Fibroblast of lung (primary cell): ENCODE measurements at places on chromosomes 2 and 18.
A peak's percentile ranks its signal among the peaks of the same experiment; 100 is the strongest.

GRCh38 chr2:118672571-118673158 lies 174.8 kb downstream of the EN1 start:
- DNase-seq: peak; percentile 45
- H3K27me3 ChIP-seq: no peaks in the 10 kb centered on the region
- H3K27ac ChIP-seq: no peak overlapping the region
- no peak overlapping the region for H3K4me3 ChIP-seq

DNA sequence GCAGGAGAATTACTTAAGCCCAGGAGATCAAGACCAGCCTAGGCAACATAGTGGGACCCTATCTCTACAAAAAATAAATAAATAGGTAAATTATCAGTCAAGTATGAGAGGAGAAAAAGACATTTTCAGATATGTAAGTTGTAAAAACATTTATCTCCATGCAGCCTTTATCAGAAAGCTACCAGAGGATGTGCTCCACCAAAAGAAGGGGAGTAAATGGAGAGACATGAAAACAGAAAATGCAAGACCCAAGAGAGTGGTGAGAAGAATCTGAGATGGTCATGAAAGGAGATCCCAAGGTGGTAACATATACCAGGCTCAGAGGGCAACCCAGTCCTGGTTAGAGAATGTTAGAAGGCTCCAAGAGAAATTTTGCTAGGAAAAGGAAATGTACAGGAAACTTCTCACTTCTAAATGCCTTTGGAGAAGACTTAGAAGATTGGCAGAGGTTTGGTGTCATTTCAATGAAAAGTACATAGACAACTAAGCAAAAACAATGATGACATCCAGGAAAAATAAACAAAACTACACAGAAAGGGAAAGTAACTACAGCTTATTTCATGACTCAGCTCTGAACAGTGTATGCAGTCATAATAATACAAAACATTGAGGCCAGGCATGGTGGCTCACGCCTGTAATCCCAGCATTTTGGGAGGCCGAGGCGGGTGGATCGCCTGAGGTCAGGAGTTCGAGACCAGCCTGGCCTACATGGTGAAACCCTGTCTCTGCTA lies 19.5 kb downstream of the CIB4 start:
- DNase-seq: peak; percentile 49
- H3K27ac ChIP-seq: no peak overlapping the region
- H3K4me3 ChIP-seq: no peak overlapping the region
- peaks cover 7% of the 10 kb centered on the region for H3K27me3 ChIP-seq
- no peaks in the 10 kb centered on the region for H3K36me3 ChIP-seq

DNA sequence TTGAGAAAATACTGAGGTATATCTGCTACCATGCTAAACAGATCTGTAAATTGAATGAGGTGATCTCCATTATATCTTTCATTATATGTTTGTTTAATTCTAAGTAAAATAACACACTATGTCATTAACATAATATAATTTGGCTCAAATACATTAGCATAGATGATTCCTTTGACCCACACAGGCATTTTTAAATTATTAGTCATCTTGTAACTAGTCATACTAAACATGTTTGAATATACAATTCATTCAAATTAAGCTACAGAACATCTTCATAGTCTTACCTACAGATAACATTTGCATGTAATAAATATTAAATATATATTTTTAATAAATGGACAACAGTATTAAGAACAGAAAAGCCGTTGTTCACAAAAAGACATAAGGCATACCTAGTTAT lies 52.7 kb upstream of the KYNU start:
- H3K27me3 ChIP-seq: no peaks in the 10 kb centered on the region
- DNase-seq: peak; percentile 34
- no peaks in the 10 kb centered on the region for H3K4me1 ChIP-seq
- H3K27ac ChIP-seq: no peak overlapping the region
- no peaks in the 10 kb centered on the region for H3K36me3 ChIP-seq

GRCh38 chr2:68878071-68878711 lies 7.0 kb upstream of the BMP10 start:
- H3K27me3 ChIP-seq: peaks cover 2% of the 10 kb centered on the region
- no peak overlapping the region for H3K27ac ChIP-seq
- no peak overlapping the region for H3K4me3 ChIP-seq
- DNase-seq: peak; percentile 75
- no peaks in the 10 kb centered on the region for H3K4me1 ChIP-seq

GRCh38 chr2:21301871-21302455 lies 178.2 kb downstream of the TDRD15 start:
- no peaks in the 10 kb centered on the region for H3K36me3 ChIP-seq
- no peaks in the 10 kb centered on the region for H3K4me1 ChIP-seq
- no peak overlapping the region for H3K27ac ChIP-seq
- DNase-seq: no peak

DNA sequence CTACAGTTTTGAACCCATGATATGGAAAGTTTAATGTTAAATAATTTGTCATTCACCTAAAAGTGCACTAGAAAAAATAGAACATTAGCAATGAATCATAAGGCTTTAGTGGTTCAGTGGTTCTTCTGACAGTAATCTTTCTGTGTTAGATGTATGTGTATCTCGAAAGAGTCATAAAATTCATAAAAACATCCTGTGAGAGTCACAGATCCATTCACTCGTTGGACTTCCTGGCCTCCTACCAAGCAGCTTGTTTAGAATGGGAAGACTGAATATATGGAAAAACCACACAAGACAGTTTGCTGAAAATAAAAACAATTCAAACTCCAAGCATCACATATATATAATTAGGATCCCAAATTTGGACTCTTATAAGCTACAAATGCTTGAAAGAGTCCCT lies 34.8 kb downstream of the ADNP2 start:
- H3K4me3 ChIP-seq: no peak overlapping the region
- no peaks in the 10 kb centered on the region for H3K27me3 ChIP-seq
- peaks cover 7% of the 10 kb centered on the region for H3K36me3 ChIP-seq

GRCh38 chr2:144032566-144032965 lies 487.4 kb downstream of the ZEB2 start:
- H3K36me3 ChIP-seq: no peaks in the 10 kb centered on the region
- no peak overlapping the region for H3K27ac ChIP-seq
- H3K27me3 ChIP-seq: no peaks in the 10 kb centered on the region
- no peak overlapping the region for H3K4me3 ChIP-seq
- DNase-seq: peak; percentile 6

DNA sequence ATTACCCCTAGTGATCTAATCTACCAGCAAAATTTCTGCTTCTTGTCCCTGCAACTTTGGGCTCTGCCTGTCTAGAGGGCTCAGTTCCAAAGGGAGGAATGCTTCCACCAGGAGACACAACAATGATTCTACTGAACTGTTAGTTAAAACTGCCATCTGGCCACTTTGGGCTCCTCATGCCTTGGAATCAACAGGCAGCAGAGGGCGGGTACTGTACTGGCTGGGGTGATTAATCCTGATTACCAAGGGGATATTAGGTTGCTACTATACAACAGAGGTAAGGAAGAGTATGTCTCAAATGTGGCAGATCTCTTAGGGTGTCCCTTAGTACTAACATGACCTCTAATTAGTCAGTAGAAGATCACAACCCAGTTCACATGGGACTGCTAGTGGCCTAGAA lies 21.4 kb downstream of the HADHA start:
- H3K36me3 ChIP-seq: no peaks in the 10 kb centered on the region
- no peaks in the 10 kb centered on the region for H3K27me3 ChIP-seq
- no peaks in the 10 kb centered on the region for H3K4me1 ChIP-seq
- no peak overlapping the region for H3K4me3 ChIP-seq
- no peak for DNase-seq
- no peak overlapping the region for H3K27ac ChIP-seq

DNA sequence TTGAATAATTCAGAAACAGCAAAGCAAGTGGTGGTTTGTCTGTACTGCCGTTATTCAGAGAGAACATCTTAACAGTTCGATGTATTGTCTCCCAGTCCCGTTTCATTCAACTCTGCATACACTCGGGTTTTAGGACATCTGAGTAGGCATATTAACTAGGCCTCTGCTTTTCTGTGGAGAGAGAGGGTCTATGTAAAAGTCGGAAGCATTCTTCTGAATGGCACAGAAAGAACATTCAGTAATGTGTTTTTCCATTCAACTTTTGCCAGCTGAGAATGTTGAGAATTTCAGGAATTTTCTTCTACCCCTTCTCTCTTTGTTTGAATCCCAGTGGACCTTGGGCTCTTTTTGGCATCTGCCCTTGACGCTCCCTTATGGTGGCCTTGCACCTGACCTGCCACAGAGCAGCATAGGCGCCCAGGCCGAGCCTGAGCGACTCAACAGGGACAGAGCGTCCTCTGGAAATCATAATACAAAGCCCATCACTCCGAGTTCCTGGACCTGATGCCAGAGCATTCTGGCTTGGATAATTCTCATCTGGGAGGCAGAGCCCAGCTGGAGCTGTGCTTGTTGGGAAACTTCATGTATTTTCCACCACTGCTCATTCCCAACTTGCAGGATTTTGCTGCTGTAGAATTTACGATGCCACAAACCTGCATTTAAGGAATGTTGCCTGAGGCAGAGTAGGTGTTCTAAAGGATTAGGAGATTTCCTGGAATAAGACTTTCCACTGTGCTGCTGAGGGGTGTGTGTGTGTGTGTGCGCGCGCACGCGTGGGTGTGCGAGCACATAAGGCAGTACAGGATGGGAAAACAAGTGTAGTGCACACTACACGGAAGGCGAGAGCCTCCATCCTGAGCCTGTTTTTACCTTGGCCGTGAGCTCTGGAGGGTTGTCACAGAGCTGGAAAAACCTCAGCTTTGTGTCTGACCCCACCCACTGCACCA lies 77.2 kb upstream of the TXNDC2 start:
- no peak overlapping the region for H3K27ac ChIP-seq
- H3K4me3 ChIP-seq: no peak overlapping the region
- DNase-seq: peak; percentile 57
- H3K36me3 ChIP-seq: no peaks in the 10 kb centered on the region
- H3K4me1 ChIP-seq: peaks cover 14% of the 10 kb centered on the region

- no peak overlapping the region for H3K27ac ChIP-seq
- no peak for DNase-seq
- H3K4me1 ChIP-seq: no peaks in the 10 kb centered on the region
- no peaks in the 10 kb centered on the region for H3K36me3 ChIP-seq
- no peak overlapping the region for H3K4me3 ChIP-seq
- H3K27me3 ChIP-seq: no peaks in the 10 kb centered on the region
Measured at GRCh38 chr2:1407950-1408675, 5.2 kb upstream of the TPO start.

GRCh38 chr18:48391868-48392267 lies 17.3 kb downstream of the ZBTB7C start:
- H3K4me1 ChIP-seq: no peaks in the 10 kb centered on the region
- peaks cover 12% of the 10 kb centered on the region for H3K27me3 ChIP-seq
- H3K4me3 ChIP-seq: no peak overlapping the region
- no peak for DNase-seq
- H3K36me3 ChIP-seq: no peaks in the 10 kb centered on the region

DNA sequence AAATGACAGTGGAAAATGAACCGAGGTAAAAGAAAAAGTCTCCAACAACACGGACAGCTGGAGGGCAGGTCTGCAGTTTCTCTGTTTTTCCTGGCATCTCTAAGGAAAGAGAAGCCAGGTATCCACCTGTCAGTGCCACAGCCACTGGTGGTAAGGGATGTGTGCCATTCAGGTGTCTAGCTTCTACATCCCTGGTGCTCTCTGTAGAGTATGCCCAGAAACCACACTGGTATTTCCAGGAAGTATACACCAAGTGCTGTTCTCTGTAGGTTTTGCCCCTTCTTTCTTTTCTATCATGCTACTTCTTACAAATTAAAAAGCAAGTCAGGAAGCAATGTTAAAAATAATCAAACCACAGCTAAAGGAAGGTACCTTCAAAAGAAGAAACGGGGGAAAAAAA lies 7.6 kb upstream of the AGFG1 start:
- DNase-seq: no peak
- H3K4me1 ChIP-seq: peaks cover 9% of the 10 kb centered on the region
- no peak overlapping the region for H3K4me3 ChIP-seq
- H3K27ac ChIP-seq: no peak overlapping the region
- H3K36me3 ChIP-seq: no peaks in the 10 kb centered on the region

DNA sequence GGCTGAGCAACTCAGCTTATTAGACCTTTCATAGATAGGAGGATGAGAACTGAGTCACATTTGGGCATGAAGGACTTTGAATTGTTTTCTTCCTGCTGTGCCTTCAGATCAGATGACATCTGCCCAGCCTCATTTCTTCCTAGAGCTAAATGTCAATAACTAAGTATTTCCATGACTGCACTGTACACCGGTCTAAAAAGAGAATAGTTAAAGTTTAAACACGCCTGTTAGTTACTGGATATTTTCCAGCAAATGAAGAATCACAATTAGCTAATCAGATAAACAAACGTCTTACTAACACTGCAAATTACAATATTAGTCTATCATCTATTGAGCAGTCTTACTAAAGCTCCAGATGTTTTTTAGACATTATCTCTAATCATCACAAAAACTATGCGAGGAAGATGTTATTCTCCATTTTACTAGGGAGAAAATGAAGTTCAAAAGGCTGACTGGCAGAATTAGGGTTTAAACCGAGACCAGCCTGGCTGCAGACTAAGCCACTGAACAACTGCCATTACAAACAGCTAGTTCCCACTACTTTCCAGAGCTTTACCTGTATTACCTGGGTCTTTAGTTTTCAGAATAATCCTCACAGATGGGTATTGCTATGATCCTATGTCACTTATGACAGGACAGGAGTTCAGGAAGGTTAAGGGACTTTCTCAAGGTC lies 69.4 kb upstream of the ZNF397 start:
- H3K36me3 ChIP-seq: no peaks in the 10 kb centered on the region
- no peaks in the 10 kb centered on the region for H3K4me1 ChIP-seq
- no peaks in the 10 kb centered on the region for H3K27me3 ChIP-seq
- H3K27ac ChIP-seq: no peak overlapping the region
